DMS 273 treated with DMSO at 0.1 percent for 48 hours (cell line): ENCODE measurements at places on chromosomes 3 and 15.

- no peak for DNase-seq
Measured at GRCh38 chr15:64478863-64479262, 18.5 kb downstream of the ZNF609 start.

DNA sequence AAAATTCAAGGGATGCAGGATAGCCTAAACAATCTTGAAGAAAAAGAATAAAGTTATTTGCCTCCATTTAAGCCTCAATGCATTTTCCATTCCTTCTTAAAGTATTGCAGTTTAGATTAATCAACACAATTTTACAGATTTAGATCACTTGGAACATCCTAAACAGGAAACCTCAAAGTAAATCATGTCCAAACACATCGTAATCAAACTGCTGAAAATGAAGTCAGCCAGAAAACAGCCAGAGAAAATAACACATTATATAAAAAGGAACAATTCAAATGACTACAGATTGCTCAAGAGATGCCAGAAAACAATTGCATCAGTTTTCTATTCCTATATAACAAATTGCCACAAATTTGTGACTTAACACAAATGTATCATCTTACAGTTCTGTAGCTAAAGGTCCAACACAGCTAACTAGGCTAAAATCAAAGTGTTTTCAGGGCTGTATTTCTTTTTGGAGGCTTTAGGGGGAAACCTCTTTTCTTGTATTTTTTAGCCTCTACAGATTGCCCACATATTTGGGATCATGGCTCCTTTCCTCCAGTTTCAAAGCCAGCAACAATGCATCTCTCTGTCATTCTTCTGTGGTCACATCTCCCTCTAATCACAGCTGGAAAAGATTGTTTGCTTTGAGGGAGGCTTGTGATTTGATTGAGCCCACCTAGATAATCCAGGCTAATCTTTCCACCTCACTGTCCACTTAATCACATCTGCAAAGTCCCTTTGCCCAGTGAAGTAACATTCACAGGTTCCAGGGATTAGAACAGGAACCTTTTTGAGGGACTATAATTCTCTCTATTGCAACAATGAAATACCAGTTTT lies 543.3 kb upstream of the UBE2E2 start:
- no peak for DNase-seq

DNA sequence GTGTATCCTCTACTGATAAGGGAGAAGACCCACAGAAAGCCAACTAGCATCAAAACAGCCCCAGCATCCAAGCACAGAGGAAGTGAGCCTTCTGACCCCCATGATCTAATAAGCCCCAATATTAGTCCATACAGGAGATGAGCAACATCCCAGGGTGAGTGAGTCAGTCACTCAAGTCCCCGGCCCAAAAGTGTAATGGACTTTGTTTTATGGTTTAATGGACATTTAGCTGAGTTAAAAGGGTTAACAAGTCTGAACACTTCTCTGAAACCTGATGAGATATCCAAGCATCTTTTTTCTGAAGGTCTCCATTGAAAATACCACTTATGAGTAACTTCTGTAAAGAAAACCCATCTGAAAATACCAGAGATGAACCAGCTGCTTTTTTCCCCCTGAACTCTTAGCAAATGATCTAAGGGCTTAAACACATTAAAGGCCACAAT lies 115.6 kb downstream of the GREM1 start:
- DNase-seq = no peak

DNA sequence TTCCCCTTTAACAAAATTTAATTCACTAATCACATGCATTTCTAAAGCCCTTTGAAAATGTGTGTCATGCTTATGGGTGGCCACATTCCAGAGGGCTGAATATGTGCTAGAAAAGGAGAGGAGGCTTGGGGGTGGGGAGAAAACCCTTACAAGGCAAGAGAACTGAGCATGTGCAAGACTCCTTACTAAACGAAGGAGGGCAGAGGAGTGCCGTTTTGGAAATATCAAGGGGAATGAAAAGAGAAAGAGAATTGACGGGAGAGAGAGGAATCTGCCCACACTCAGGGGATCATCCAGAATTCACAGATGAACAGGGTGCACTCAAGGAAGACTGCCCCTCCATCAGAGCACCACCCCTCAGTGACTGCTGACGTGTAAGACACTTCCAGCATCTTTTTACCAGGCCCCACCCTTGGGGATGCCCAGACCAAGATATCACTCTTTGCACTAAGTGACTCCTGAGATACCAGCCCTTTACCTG lies 37.9 kb upstream of the TSC22D2 start:
- no peak for DNase-seq

DNA sequence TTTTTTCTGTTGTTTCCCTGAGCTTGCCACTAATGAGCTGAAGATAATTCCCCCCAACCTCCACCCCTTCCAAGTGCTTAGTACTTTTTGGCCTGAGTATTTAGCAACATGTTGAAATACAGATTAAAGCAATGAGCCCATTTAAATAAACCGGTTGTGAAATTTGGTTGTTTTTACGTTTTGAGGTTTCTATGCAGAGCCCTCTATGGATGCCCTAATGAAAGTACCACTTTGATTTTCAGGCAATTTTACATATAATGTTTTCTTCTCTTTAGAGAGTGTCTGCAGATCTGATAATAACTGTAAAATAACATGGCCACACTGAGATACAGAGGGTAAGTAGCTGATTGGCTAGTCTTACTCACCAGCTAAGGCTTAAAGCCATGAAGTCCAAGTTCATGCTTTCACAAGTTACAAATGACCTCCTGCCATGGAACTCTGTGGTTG lies 139.4 kb upstream of the SLC7A14 start:
- no peak for DNase-seq

DNA sequence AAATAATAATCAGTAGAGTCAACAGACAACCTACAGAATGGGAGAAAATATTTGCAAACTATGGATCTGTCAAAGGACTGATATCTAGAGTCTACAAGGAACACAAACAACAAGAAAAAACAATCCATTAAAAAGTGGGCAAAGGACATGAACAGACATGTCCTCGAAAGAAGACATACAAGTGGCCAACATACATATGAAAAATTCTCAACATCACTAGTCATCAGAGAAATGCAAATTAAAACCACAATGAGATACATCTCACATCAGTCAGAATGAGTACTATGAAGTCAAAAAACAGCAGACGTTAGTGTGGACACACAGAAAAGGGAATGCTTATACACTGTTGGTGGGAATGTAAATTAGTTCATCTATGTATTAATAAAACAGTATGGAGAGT lies 33.7 kb downstream of the SLC2A2 start:
- no peak for DNase-seq

DNA sequence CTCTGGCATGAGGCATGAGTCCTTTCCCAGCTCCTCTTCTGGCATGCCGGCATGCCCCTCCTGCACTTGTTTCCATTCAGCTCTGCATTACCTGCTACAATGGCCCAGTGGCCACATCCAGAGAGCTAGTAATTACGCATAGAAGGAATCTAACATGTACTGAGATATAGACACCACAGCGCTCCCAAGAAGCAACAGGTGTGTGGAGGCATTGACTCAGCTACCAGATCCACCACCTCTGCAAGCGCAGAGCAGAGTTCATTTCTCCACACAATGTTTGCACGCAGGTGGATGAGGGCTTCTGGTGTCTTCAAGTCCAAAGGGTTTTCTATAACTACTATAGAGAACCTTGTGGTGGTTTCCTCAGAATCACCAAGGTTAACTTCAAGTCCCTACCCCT lies 4.2 kb downstream of the MOBP start:
- DNase-seq = no peak

DNA sequence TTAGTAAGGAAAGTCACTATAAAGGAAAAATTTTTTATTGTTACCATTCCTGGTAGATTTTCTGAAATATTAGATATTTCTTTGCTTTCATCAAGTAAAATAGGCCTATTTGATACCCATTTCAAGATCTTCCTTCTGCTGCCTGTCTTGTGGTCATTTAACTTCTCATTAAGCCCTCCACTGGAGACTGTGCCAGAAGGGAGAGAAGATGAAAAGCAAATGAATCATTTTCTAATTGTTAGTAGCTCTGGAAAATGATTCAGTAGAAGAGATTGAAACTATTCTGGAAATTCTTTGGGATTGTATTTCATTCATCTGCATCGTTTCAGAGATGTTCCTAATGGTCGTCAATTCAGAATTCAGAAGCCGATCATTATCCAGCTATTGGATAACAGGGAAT lies 3.2 kb downstream of the KCTD6 start:
- no peak for DNase-seq

- DNase-seq = no peak
Measured at GRCh38 chr15:88804257-88804656, 1.0 kb downstream of the ACAN start.

- no peak for DNase-seq
Measured at GRCh38 chr3:45965253-45965652, 22.0 kb downstream of the CXCR6 start.

DNA sequence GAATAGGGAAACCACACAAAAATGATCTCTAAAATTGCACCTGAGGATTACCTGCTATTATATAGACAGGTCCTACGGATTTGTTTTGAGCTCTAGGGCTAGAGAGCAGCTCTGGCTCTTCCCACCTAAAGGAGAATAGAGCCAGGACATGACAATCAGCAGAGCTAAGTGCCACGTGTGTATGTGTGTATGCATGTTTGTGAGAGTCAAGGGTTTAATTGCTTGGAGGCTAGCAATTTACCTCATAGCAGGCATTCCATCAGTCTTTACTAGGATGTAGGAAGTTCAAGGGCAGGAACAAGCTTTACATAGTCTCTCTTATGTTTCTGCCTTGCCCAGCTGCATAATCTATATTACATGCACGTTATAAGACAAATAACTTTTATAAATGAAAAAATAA lies 498.2 kb downstream of the NSUN3 start:
- no peak for DNase-seq

- DNase-seq = no peak
Measured at GRCh38 chr3:106473576-106474475, 605.0 kb upstream of the CBLB start.

DNA sequence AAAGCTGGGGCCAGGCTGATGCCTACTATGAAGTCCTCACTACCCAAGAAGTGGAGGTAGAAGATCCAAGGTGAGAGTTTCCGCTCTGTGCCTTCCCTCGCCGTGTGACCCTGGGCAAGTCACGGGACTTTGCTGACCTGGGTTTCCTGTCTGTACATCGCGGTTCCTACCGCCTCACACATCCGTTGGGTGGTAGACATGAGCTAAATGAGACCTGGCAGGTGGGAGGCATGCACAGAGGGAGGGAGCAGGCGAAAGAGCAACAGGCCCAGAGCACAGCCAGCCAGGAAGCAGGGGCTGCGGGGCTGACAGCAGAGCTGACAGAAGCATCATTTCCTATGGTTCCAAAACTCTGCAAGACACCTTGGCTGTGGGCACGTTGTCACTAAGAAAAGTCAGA lies 157.3 kb upstream of the BHLHE40 start:
- no peak for DNase-seq

- DNase-seq = no peak
Measured at GRCh38 chr3:165403666-165404065, 207.5 kb upstream of the SLITRK3 start.

DNA sequence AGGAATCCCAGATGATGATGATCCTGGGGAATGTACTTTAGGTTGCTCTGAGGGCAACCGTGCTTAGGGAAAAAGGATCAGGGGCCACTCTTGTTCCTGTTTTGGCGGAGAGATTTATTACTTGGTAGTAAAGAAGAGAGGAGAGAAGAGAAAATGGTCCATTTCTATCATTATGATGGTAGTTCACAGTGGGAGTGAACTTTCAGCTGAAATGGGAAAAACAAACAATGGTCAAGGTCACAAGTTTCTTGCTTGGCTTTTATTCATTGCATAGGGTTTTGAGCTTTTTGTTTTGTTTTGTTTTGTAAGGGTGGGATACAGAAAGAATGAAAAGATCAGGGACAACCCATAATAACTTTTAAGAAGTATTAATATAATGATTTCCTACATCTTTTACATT lies 7.7 kb upstream of the UMPS start:
- DNase-seq = no peak

- DNase-seq = no peak
Measured at GRCh38 chr15:90325726-90326125, 26.4 kb upstream of the ZNF774 start.
